ENCODE measurements at places on chromosomes 4 and X. TPM values are rescaled to one million over a fixed set of nuclear protein-coding genes. Genes with fewer than 3 reads are reported as not detected.

MID1 gene
- total RNA-seq, result 24.5 TPM

GRIA3 gene
- total RNA-seq, result not detected

TNMD gene
- not detected for total RNA-seq

USP27X gene
- total RNA-seq, result 3.0 TPM

PALLD gene
- 179 TPM for total RNA-seq

FAM53A gene
- 2.8 TPM for total RNA-seq

TRIML1 gene
- not detected for total RNA-seq

CDX4 gene
- total RNA-seq, result not detected

MAGEA2B gene
- total RNA-seq, result not detected

ELOVL6 gene
- 4.7 TPM for total RNA-seq

FGG gene
- 515 TPM for total RNA-seq

SHOX gene
- total RNA-seq, result not detected

MAP3K15 gene
- total RNA-seq, result 2.1 TPM

- no peak overlapping the region for H3K27ac ChIP-seq
- H3K4me1 ChIP-seq, result no peaks in the 10 kb centered on the region
- H3K4me3 ChIP-seq, result no peak overlapping the region
- H3K36me3 ChIP-seq, result no peaks in the 10 kb centered on the region
- DNase-seq, result no peak
Measured at GRCh38 chrX:80578517-80579105, 158.4 kb downstream of the TENT5D start.

DNA sequence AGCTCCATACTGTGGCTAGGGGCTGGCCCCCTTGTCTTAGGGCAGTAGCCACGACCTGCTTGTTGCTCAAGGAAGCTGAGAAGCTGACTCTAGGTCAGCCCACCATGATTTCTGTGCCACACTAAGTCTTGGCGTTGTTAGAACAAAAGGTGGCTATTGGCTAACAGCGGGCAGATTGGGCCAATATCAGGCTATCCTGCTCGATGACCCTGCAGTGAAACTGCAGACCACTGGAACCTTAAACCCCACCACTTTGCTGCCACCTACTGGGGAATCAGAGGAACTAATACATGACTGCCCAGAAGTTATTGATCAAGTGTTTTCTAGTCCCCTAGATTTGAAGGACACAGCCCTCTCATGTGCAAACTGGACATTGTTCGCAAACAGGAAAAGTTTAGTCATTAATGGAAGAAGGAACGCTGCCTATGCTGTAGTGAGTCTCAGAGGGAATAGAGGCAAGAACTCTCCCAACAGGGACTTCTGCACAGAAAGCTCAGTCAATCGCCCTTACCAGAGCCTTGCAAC is 17.0 kb upstream of the PAPSS1 start:
- no peaks in the 10 kb centered on the region for H3K27me3 ChIP-seq
- H3K4me1 ChIP-seq, result peaks cover 3% of the 10 kb centered on the region
- H3K36me3 ChIP-seq, result no peaks in the 10 kb centered on the region
- no peak overlapping the region for H3K27ac ChIP-seq
- H3K4me3 ChIP-seq, result no peak overlapping the region

DNA sequence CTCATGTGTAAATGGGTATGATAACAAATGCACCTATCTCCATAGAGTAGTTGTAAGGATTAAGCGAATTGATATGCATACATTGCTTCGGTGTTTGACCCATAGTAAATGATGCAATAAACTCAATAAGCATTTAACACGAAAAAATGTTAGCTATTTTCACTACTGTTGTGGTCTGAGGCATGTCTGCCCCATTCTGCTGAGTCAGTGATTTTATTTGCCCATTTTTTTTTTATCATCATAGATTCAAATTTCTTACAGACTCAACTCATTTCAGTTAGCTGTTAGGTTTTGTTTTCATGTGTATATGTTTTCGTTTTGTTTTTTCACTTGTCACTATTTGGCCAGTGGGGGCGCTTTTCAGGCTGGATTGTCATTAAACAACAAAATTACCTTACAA is 27.8 kb upstream of the ARHGEF9 start:
- DNase-seq, result no peak
- H3K36me3 ChIP-seq, result no peaks in the 10 kb centered on the region
- no peaks in the 10 kb centered on the region for H3K27me3 ChIP-seq

DNA sequence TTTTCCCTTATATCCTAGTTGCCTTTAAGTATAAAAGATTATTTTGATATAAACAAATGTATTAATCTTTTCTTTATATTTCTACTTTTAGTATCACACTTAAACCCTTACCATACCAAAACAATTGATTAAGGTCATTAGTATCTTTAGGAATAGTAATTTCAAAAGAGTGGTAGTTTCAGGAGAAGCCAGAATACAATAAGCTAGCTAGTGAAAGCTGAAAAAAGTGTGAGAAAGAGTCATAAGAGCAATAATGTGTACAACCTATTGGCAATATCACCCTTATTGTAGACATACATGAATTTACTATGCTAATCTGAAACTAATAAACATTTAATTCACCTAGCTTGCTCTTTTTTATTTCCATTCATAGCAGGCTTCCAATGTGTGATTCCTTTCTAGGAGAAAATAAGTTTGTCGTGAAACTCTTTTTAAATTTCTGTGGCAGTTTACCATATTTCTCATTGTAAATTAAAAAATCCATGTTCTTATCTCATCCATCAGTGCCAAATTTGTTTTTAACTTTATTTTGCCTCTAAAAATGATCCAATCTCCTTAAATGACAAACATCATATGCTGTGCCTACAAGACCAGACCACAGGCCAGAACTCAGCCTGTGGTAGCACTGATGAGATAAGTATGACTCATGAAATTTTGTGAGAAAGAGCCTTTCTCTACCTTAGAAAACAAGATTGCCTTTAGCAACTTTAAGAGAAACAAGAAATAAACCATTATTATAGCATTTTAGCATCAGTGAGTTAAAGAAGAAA is 8.1 kb downstream of the NEK1 start:
- H3K27ac ChIP-seq, result no peak overlapping the region
- no peak overlapping the region for H3K4me3 ChIP-seq
- H3K27me3 ChIP-seq, result no peaks in the 10 kb centered on the region
- no peak for DNase-seq
- peaks cover 20% of the 10 kb centered on the region for H3K36me3 ChIP-seq
- no peaks in the 10 kb centered on the region for H3K4me1 ChIP-seq

DNA sequence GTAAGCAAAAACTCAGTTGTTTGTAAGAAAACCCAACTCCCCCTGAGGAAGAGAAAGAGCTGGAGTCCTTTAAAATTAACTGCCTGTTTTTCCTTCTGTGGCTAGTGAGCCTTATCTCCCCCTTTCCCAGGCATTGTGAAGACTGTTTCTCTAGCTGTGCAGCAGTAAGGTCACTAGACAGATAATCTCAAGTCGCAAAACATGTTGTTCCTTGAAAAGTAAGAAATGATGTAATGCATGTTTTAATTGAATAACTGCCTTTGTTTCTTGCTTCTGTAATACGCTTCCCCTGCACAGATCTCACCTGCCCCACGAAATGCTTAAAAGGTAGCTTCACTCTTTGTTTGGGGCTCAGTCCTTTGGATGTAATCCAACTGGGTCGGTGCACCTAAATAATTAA is 5.8 kb upstream of the GAGE12J start:
- H3K4me1 ChIP-seq, result no peaks in the 10 kb centered on the region
- no peaks in the 10 kb centered on the region for H3K27me3 ChIP-seq
- H3K36me3 ChIP-seq, result no peaks in the 10 kb centered on the region
- DNase-seq, result no peak
- no peak overlapping the region for H3K4me3 ChIP-seq
- no peak overlapping the region for H3K27ac ChIP-seq

DNA sequence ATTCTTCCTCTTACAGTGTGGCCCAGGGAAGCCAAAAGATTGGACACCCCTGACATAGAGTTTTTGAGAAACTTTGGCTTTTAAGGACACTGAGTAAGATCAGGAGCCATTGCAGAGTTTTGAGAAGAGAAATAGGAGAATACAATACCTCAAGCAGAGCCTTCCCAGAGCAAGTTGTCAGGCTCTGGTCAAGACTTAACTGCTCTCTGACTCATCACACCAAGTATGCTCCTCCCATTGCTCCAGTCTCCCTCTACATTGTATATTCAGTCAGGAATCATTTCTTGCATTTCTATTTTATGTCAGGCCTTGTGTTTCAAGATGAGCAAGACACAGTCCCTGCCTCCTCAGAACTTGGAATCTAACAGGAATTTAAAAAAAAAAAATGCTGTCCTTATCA is 176.4 kb upstream of the FMR1 start:
- no peak for DNase-seq
- no peaks in the 10 kb centered on the region for H3K27me3 ChIP-seq
- no peak overlapping the region for H3K27ac ChIP-seq
- H3K4me1 ChIP-seq, result no peaks in the 10 kb centered on the region

DNA sequence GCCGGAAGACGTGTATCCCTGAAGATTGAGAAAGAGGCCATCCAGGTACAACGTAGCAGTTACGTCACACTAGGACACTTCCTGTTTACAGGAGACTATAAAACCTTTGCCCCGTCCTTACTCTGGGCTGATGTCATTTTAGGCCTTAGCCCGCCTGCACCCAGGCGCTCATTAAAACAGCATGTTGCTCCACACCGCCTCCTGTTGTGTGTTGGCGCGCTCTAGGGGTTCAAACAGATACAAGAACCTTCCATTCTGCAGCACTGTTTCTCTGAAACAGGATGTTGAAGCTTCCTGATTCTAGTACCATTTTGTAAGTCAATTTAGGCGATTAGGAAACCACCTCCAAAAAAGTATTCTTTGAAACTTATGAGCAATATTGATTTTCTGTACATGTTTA is 722.1 kb downstream of the PCDH7 start:
- DNase-seq, result no peak
- H3K4me1 ChIP-seq, result no peaks in the 10 kb centered on the region
- H3K36me3 ChIP-seq, result no peaks in the 10 kb centered on the region
- no peaks in the 10 kb centered on the region for H3K27me3 ChIP-seq
- H3K27ac ChIP-seq, result no peak overlapping the region

GRCh38 chrX:153777261-153778090 is 3.4 kb upstream of the SRPK3 start:
- H3K27me3 ChIP-seq, result no peaks in the 10 kb centered on the region
- H3K36me3 ChIP-seq, result no peaks in the 10 kb centered on the region
- H3K4me3 ChIP-seq, result no peak overlapping the region

- no peaks in the 10 kb centered on the region for H3K27me3 ChIP-seq
- no peak overlapping the region for H3K4me3 ChIP-seq
- H3K4me1 ChIP-seq, result no peaks in the 10 kb centered on the region
Measured at GRCh38 chr4:176849076-176849475, 56.4 kb upstream of the VEGFC start.

DNA sequence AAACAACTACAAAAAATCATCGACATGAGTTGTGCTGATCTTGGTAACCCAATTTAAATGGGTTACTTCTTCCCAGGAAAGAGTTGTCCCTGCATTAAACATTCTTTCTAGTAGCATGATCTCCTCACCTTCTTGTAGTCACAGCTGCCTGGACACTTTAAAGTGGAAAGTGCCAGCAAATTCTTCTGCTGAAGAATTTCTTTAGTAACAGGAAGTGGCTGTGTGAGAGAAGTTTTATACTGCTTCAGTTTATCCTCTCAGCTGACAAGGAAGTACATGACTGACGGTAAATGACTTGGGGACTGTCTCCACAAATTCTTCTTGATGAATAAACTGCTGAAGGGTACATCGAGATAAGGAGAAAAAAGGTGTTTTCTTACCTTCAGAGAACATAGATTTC is 18.2 kb upstream of the TNIP3 start:
- peak overlapping the region; percentile 20 for H3K4me3 ChIP-seq
- peaks cover 6% of the 10 kb centered on the region for H3K4me1 ChIP-seq
- H3K27ac ChIP-seq, result peak overlapping the region; percentile 70
- no peaks in the 10 kb centered on the region for H3K27me3 ChIP-seq

DNA sequence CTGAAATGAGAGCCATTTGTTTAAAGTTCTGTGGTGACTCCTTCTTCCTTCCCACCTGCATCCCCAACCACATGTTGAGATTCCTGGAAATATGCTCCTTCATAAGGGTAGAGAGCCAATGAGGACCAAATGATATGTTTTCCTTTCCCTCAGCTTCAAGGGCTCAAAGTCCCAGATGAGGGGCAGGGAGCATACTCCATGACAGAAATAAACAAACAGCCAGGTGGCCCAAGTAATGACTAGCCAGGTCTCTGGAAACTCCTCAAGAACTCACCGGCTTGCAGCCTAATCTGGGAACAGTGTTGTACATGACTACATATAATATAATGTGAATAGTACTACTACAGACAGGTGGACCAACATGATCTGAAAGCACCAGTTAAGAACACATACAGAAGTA is 392.3 kb downstream of the PACRGL start:
- H3K27me3 ChIP-seq, result no peaks in the 10 kb centered on the region
- no peaks in the 10 kb centered on the region for H3K36me3 ChIP-seq
- no peak overlapping the region for H3K27ac ChIP-seq
- no peak overlapping the region for H3K4me3 ChIP-seq

DNA sequence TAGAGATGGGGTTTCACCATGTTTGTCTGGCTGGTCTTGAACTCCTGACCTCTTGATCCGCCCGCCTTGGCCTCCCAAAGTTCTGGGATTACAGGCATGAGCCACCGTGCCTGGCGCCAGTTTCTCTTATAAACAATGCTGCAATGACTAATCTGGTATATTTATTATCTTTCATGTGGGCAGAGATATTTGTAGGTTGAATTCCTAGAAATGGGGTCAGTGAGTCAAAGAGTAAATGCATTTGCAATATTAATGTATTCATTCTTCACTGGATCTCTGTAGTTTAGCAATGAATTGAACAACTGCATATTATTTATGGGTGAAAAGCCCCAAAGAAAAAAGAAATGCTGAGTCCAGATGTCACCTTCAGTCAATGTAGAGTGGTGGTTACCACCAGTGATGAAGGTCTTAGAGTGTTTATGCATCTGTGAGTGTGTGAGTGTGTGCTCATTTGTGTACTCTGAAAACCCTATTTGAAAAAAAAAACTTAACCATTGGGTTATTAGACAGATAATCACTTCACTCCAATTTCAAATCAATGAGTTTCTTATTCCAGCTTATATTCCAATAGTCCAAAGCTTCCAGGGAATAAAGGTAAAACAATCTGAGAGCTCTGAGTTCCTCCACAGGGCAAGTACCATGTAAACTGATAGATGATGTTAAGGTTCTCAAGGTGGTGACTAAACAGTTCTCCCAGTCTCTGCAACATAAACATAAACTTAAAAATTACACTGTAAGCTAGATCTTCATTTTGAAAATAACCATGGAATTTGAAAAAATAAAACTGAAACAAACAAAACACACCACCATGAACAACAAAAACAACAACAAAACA is 22.6 kb upstream of the CD38 start:
- DNase-seq, result no peak
- no peak overlapping the region for H3K4me3 ChIP-seq
- no peaks in the 10 kb centered on the region for H3K36me3 ChIP-seq
- no peak overlapping the region for H3K27ac ChIP-seq
- H3K4me1 ChIP-seq, result no peaks in the 10 kb centered on the region

- no peak overlapping the region for H3K27ac ChIP-seq
- H3K4me3 ChIP-seq, result no peak overlapping the region
- no peaks in the 10 kb centered on the region for H3K36me3 ChIP-seq
- no peaks in the 10 kb centered on the region for H3K4me1 ChIP-seq
Measured at GRCh38 chrX:150203248-150203645, 159.9 kb upstream of the MAMLD1 start.
